Trophoblast cell (in vitro differentiated cells and primary cell): ENCODE measurements at places on chromosomes 1 and 21.

- H3K4me3 ChIP-seq, result no peak overlapping the region
- H3K27me3 ChIP-seq, result no peaks in the 10 kb centered on the region
- no peaks in the 10 kb centered on the region for H3K36me3 ChIP-seq
- DNase-seq, result no peak
- no peak overlapping the region for H3K27ac ChIP-seq
Measured at GRCh38 chr21:18318156-18318555, 73.5 kb downstream of the CHODL start.

- H3K27ac ChIP-seq, result no peak overlapping the region
- peak overlapping the region; percentile 84 for H3K4me3 ChIP-seq
- H3K36me3 ChIP-seq, result no peaks in the 10 kb centered on the region
- peak; percentile 40 for DNase-seq
Measured at GRCh38 chr1:227788271-227789083, 27.0 kb upstream of the PRSS38 start.

DNA sequence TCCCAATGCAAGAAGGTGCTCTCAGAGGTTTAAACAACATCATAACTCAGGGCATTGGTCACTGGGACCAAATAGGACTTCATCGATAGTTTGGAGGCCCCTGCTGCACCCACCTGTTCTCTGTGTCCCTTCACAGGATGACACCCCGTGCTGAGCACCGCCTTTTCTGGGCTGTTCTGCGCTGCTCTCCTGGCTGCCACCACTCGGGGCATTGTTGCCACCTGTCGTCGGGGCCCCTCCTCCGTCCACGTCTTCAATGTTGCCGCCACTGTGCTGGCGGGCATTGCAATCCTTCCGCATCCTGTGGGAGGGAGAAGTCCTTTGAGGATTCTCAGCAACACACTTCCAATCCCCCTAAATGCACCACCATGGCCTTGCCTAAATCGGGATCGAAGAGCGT is 47.7 kb downstream of the NTPCR start:
- H3K36me3 ChIP-seq, result peaks cover 3% of the 10 kb centered on the region
- no peak for DNase-seq
- no peak overlapping the region for H3K27ac ChIP-seq

- no peaks in the 10 kb centered on the region for H3K36me3 ChIP-seq
- DNase-seq, result peak; percentile 69
- no peak overlapping the region for H3K27ac ChIP-seq
- no peaks in the 10 kb centered on the region for H3K27me3 ChIP-seq
Measured at GRCh38 chr1:66043186-66043585, 250.5 kb downstream of the PDE4B start.

DNA sequence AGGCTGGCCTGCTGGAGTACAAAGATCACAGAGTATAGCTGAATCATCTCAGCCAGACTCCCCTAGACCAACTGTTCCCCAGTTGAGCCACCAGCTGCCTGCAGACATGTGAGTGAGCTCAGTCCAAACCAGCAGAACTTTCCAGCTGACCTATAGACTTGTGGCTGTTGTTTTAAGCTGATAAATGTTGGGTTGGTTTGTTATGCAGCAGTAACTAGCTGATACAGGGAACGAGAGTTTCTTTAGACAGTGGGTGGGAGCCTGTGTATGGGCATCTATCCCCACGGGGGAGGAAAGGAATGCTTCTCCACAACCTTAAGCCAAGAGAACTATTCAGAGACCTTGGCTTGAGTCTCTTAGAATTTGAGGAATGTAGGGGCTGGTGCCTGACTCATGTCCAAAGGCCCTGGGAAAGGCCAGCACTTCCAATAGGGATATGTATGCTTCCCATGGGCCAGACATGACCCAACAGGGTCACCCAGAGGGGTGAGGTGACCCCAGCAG is 30.1 kb downstream of the SLC1A7 start:
- no peak overlapping the region for H3K4me3 ChIP-seq
- H3K27me3 ChIP-seq, result no peaks in the 10 kb centered on the region

DNA sequence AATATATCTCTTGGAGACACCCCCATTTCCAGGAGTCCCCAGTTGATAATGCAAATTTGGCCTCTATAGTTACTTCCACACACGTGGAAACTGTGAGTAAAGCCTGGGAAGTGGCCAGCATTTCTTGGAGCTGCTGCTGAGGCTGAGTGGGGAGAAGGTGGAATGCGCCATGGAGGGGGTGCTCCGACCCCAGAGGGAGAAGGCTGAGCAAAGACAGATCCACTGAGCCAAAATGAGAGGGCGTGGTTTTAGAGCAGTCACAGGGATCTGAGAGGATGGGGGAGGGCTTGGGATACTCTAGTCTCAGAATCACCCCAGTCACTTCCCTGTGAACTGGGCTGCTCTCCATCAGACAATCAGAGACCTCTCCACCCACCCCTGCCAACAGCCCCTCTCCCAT is 38.7 kb downstream of the TRIM62 start:
- no peaks in the 10 kb centered on the region for H3K4me1 ChIP-seq
- no peak for DNase-seq
- H3K27ac ChIP-seq, result no peak overlapping the region
- H3K4me3 ChIP-seq, result no peak overlapping the region

DNA sequence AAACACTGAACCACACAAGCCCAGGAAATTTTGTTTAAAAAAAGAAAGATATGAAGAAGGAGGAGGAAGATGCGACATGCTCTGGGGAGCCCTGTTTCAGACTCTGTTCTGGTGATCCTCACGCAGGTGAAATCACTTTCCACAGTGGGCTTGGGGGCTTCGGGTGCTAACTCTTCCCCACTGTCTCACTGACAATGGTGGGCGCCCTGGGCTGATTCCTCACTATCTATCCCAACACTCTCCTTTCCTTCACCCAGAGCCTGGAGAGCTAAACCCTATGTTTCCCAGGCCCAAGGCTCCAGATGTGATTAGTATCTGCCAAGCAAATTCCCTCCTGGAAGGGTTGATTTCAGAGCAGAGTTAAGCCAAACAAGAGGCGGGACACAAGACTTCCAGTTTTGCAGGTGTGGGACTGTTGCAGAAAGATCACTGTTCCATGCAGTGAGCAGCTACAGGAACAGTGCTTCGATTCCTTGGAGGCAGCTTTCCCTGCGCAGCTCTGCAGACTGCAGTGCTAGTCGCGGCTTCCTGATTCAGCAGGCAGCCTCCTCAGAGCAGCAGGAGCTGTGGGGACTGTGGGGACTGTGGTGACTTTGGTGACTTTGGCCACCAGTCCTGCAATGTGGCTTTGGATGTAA is 168.3 kb downstream of the RHOU start:
- peaks cover 25% of the 10 kb centered on the region for H3K4me1 ChIP-seq
- H3K4me3 ChIP-seq, result no peak overlapping the region
- H3K36me3 ChIP-seq, result no peaks in the 10 kb centered on the region
- no peaks in the 10 kb centered on the region for H3K27me3 ChIP-seq

GRCh38 chr1:19689856-19690255 is 25.2 kb downstream of the HTR6 start:
- H3K4me3 ChIP-seq, result no peak overlapping the region
- no peaks in the 10 kb centered on the region for H3K27me3 ChIP-seq

GRCh38 chr1:42924082-42924850 is 34.4 kb downstream of the SLC2A1 start:
- DNase-seq, result peak; percentile 95
- peaks cover 5% of the 10 kb centered on the region for H3K4me1 ChIP-seq
- peak overlapping the region; percentile 86 for H3K27ac ChIP-seq
- H3K4me3 ChIP-seq, result peak overlapping the region; percentile 76

- no peaks in the 10 kb centered on the region for H3K36me3 ChIP-seq
- peak overlapping the region; percentile 27 for H3K4me3 ChIP-seq
- DNase-seq, result peak; percentile 75
- no peak overlapping the region for H3K27ac ChIP-seq
- peaks cover 8% of the 10 kb centered on the region for H3K4me1 ChIP-seq
Measured at GRCh38 chr1:26359981-26360806, 6.3 kb upstream of the CRYBG2 start.

DNA sequence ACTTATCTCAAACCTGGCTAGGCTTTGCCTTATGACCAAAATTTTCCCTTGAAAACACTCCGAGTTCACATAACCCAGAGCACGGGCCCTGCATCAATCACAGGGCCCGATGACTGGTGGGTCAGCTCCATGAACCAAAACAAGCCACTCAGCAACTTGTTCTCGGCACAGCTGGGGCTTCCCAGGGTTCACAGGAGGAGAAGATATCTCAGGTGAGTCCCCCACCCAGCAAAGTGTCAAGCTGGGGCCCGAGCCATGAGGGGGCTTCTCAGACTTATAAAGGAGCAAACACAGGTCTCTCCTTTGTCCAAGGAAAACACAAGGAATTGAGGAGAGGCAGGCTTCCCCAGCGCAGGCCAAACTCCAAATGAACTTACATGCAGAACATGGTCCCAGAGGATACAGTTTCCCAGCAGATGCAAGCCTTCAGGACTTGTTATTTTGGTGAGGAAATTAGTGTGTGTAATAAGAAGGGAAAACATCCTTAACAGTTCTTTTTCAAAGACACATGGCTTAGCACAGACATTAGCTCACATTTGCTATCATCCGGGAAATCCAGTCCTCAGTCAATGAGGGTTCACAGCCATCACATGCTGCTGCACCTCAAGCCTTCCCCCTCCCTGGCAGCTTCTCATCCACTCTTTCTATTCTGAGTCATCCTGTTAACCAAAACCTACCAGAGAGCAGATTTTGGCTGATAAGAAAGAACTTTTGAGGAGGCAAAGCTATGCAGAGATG is 98.1 kb upstream of the NFIA start:
- no peaks in the 10 kb centered on the region for H3K36me3 ChIP-seq
- H3K4me1 ChIP-seq, result no peaks in the 10 kb centered on the region
- H3K4me3 ChIP-seq, result no peak overlapping the region
- no peak for DNase-seq

- no peak for DNase-seq
- no peaks in the 10 kb centered on the region for H3K27me3 ChIP-seq
- no peaks in the 10 kb centered on the region for H3K36me3 ChIP-seq
- no peak overlapping the region for H3K4me3 ChIP-seq
- H3K27ac ChIP-seq, result no peak overlapping the region
Measured at GRCh38 chr1:181438013-181438412, 45.3 kb upstream of the CACNA1E start.

- H3K4me3 ChIP-seq, result no peak overlapping the region
- H3K4me1 ChIP-seq, result no peaks in the 10 kb centered on the region
- no peak for DNase-seq
Measured at GRCh38 chr1:229972600-229973296, 94.3 kb upstream of the GALNT2 start.

DNA sequence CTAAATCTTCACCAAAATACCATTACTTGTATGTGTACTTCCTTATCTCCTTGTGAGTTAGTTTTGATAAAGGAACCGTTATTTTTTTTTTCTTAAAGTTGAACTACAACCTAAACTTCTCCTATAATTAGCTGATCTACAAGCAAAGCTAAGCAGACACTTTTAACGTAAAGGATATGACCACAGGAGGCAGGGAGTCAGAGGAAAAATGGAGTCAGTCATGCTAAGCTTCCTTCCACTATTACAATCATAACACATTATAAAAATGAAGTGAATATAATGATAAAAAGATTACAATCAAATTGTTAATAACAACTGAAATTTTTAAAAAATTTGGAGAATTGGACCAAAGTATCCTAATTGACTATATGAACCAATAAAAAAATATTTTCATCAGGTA is 892.6 kb downstream of the KCNT2 start:
- H3K4me3 ChIP-seq, result no peak overlapping the region
- H3K27me3 ChIP-seq, result no peaks in the 10 kb centered on the region
- no peak for DNase-seq
- no peaks in the 10 kb centered on the region for H3K4me1 ChIP-seq
- H3K36me3 ChIP-seq, result no peaks in the 10 kb centered on the region
- no peak overlapping the region for H3K27ac ChIP-seq

- no peak overlapping the region for H3K4me3 ChIP-seq
- H3K36me3 ChIP-seq, result no peaks in the 10 kb centered on the region
- peaks cover 3% of the 10 kb centered on the region for H3K4me1 ChIP-seq
- H3K27ac ChIP-seq, result no peak overlapping the region
- H3K27me3 ChIP-seq, result no peaks in the 10 kb centered on the region
Measured at GRCh38 chr21:41777951-41778815, 11.3 kb upstream of the RIPK4 start.

GRCh38 chr1:71668065-71668464 is 587.2 kb upstream of the ZRANB2 start:
- H3K36me3 ChIP-seq, result no peaks in the 10 kb centered on the region
- no peak overlapping the region for H3K4me3 ChIP-seq
- no peaks in the 10 kb centered on the region for H3K27me3 ChIP-seq
- no peaks in the 10 kb centered on the region for H3K4me1 ChIP-seq

GRCh38 chr1:167842872-167843271 is 71.1 kb downstream of the ADCY10 start:
- no peaks in the 10 kb centered on the region for H3K4me1 ChIP-seq
- DNase-seq, result no peak
- H3K36me3 ChIP-seq, result no peaks in the 10 kb centered on the region
- no peaks in the 10 kb centered on the region for H3K27me3 ChIP-seq
- H3K4me3 ChIP-seq, result no peak overlapping the region

- no peaks in the 10 kb centered on the region for H3K36me3 ChIP-seq
- H3K27me3 ChIP-seq, result no peaks in the 10 kb centered on the region
- H3K4me1 ChIP-seq, result peaks cover 20% of the 10 kb centered on the region
- no peak for DNase-seq
- H3K27ac ChIP-seq, result peak overlapping the region; percentile 92
- H3K4me3 ChIP-seq, result no peak overlapping the region
Measured at GRCh38 chr1:111213412-111213811, 13.0 kb upstream of the DENND2D start.

GRCh38 chr1:89466307-89466930 is 58.2 kb upstream of the LRRC8B start:
- no peaks in the 10 kb centered on the region for H3K36me3 ChIP-seq
- no peaks in the 10 kb centered on the region for H3K4me1 ChIP-seq
- H3K27ac ChIP-seq, result no peak overlapping the region
- DNase-seq, result no peak

DNA sequence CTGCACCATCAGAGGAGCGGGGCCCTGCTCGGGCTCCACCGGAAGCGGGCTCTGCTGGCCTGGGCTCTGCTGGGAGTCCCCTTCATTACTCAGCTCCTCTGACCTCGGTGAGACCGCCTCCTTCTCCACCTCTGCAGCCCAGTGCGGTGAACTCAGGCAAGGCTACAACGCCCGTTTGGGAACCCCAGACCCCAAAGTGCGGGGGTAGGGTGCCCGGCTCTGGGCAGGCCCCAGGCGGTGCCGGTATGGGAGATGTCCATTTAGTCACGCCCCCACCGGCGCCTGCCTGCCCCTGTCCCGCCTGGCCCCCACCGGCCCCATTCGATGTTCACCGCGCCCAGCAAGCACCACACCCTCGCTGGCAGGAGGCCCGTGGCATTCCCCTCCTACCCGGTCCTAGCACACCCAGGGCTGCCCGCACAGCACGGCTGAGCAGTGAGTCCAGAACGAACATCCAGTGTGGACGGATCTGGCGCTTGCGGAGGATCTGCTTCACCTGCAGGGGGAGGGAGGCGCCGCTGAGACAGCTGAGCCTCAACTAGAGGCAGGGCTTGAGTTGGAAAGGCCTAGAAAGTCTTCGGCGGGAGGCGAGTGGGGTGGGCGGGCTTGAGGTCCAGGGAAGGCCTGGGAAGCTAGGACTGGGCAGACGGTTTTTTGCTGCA is 10.0 kb downstream of the MAP3K6 start:
- H3K36me3 ChIP-seq, result peaks cover 23% of the 10 kb centered on the region
- H3K4me3 ChIP-seq, result no peak overlapping the region
- H3K27me3 ChIP-seq, result peaks cover 18% of the 10 kb centered on the region
- H3K27ac ChIP-seq, result no peak overlapping the region
